ENCODE measurements at places on chromosomes 13 and 19.

GRCh38 chr13:76808927-76809326 lies 77.3 kb downstream of the KCTD12 start:
- DNase-seq = no peak

DNA sequence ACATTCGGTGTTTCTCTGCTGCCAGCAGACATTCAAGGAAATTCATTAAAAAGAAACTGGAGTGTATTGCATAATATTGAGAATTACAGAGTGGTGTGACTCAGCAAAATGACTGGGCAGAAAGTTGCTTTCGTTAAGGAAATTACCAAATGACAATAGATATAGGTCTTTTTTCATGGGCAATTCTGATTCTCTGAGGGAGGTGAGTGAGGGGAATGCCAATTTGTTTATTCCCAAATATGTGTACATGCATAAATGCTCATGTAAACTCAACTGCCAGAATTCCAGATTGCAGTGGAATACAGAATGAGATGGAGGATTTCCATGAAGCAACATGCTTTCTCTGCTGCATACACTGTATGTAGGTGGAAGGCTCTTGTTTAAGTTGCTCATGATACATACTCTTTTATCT lies 1730.1 kb downstream of the SLITRK5 start:
- no peak for DNase-seq

DNA sequence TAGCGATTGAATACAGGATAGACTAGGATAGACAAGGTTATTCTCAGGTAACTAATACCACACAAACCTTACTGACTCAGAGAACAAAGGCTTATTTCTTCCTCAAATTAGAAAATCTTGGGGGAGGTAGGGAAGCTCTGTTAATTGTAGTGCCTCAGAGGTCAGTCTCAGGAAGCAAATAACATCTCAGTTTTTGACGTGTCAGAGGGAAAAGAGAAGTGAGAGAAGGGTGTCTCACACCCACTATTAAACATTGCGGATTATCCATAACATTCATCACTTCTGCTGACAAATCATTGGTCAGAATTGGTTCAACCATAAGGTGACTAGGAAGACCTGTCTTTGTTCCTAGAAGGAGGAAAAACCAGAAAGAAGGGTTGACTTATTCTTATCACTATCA lies 579.4 kb upstream of the MIR17HG start:
- no peak for DNase-seq

GRCh38 chr19:38769635-38770211 lies 3.6 kb downstream of the LGALS7 start:
- DNase-seq = peak; percentile 29

DNA sequence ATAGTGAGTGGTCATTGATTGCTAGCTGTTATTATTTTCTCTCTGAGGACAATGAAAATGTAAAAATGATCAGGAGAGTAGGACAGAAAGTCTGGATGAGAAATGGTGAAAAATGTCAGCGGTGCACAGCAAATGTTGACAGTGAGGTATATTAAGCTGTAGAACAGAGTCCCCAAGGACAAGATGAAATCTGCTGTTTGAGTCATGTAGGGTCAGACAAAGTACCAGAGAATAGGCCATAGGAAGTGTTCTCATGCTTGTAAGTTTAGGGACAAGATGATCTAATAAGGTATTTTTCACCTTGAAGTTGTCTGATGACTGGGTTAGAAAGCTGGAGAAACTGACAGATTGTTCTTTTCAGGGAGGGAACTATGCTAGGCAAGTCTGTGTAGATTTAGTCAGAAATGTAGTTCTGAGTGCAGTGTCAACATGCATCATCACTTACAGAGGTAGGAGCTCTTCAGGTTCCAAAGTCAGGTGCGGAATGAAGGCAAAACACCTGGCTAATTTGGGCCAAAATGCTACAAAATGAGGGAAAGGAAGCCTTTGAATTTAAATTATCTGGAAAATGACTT lies 369.3 kb downstream of the DLEU7 start:
- DNase-seq = no peak

GRCh38 chr13:75256922-75257321 lies 225.0 kb downstream of the TBC1D4 start:
- DNase-seq = no peak

GRCh38 chr13:102127153-102127552 lies 274.7 kb downstream of the FGF14 start:
- no peak for DNase-seq

- no peak for DNase-seq
Observed at GRCh38 chr19:19271828-19272599, 1.1 kb downstream of the TM6SF2 start.

GRCh38 chr13:20667857-20668437 lies 35.6 kb upstream of the IL17D start:
- DNase-seq = peak; percentile 2

GRCh38 chr19:2034729-2035589 lies 16.1 kb downstream of the MKNK2 start:
- DNase-seq = no peak

- DNase-seq = peak; percentile 19
Observed at GRCh38 chr13:102799426-102800144, 666 bp downstream of the BIVM start.

GRCh38 chr13:98332691-98333090 lies 155.6 kb upstream of the RNF113B start:
- DNase-seq = no peak

DNA sequence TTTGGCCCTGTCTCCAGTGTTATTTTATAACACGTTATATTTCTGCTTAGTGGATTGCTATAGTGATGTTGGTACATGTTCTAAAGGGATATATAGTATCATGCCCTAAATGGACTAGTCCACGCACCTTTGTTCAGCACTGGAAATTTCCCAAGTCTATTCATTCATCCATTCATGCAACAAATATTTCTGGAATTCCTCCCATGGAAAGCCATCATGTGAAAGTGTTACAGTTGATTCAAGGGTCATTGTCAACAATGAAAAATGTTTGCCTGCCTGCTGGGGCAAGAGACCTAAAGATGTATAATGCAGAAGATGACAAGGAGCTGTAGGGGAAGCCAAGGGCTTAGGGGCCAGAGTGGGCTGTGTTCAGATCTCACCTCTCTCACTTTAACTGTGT lies 10.8 kb upstream of the HSPH1 start:
- no peak for DNase-seq

DNA sequence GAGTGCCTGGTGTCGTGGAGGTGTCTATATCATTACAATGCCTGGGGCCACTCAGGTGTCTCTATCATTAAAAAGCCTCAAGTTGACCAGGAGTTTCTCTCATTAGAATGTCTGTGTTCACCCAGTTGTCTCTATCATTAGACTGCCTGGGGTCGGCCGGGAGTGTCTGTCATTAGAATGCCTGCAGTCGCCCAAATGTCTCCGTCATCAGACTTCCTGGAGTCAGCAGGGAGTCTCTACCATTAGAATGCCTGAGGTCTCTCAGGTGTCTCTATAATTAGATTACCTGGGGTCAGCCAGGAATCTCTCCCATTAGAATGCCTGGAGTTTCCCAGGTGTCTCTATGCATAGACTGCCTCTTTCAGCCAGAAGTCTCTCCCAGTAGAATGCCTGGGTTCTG lies 1477.6 kb downstream of the UQCRFS1 start:
- DNase-seq = no peak

DNA sequence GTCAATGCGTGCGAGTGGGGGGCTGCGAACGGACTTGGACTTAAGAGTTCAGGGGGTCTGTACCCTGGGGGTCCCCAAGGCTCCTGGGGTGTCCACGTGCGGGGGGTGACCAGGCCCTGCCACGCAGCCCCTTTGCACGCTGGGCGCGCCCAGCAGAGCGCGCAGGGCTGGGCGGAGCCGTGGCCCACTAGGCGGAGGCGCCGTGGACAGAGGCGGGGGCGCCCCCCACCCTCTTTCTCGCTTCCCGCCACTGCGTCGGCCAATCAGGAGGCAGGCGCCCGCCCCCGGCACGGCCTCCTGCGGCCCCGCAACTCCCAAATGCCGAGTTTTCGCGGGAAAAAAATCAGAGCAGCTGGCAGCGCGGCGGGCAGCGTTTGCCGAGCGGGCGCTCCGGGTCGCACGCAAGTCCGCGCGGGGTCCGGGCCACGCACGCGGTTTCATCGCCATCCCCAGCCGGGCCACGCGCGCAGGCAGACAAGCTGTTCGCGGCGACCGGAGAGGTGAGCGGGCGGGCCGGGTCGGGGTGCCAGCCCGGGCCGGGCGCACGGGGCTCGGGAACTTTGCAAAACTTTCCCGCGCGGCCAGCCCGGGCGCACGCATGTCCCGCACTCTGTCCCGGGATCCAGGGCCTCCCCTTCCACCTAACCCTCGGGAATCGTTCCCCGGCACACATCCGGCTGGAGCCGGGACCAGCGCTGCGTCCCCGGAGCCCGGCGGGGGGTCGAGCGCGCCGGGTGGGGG lies at the start of gene UHRF1:
UHRF1 (plus strand) TSS at position 346 of the 741 bp plus-strand sequence. CDS start 1,385 bp downstream, outside the sequence.
- peak; percentile 77 for DNase-seq

DNA sequence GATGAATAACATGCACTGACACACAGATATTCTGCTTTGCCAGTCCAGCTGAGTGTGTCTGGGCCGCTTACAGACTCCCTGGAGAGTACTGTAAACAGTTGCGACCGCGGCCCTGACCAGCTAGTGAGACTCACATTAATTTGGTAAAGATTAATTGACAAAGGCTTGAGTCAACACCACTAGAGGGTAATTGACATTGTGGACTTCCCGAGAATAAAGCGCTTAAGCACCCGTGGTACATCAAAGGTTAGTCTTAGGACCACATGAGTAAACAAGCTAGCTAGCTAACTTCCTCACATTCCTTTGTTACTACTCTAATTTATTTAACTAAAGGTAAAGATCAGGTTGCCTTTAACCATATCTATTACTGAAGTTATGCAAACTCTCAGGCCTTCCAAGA lies 624.4 kb upstream of the ARGLU1 start:
- DNase-seq = no peak

DNA sequence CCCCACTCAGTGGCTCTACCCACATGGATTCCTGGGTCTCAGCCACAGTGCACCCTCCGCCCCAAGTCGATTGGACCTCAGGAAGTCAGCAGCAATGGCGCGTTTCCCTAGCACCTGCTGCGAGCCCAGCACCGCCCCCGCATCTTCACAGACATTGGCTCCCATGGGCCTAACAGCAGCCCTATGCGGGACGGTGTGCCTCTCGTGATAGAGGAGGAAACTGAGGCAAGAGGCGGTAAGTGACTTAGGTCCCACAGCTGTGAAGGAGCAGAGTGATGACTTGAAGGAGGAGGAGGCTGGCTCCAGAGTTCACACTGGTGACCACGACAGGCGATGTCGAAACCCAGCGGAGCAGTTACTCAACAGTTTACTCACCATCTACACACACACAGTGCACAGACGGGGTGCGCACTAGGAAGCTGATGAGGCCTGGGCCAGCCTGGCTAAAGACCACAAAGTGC lies 104.5 kb upstream of the SOX1 start:
- DNase-seq = no peak

GRCh38 chr13:30915691-30916541 lies 9.8 kb downstream of the MEDAG start:
- DNase-seq = peak; percentile 14

- DNase-seq = peak; percentile 45
Observed at GRCh38 chr13:41268764-41269163, 5.4 kb upstream of the MTRF1 start.

DNA sequence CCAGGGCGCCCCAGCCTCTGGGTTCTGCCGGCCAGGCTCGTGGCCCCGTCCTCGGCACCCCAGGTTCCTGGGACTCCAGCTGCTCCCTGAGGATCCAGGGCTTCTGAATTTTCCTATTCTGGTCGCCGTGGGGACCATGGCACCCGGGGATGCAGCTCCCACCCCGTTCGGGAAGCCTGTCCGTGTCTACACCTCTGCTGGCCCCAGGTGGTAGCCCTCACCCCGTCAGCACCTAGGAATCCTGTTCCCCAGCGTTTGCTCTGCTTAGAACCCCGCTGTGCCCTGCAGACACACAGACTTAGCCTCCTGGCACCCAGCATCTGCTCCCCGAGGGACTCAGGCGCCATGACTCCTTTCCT lies 960 bp downstream of the PPFIA3 start:
- DNase-seq = no peak

- no peak for DNase-seq
Observed at GRCh38 chr13:99749271-99750019, 222.1 kb downstream of the ZIC5 start.

- no peak for DNase-seq
Observed at GRCh38 chr13:40123962-40124632, 468.6 kb downstream of the COG6 start.

GRCh38 chr13:50396001-50396400 lies 380.8 kb downstream of the KCNRG start:
- DNase-seq = no peak

- DNase-seq = no peak
Observed at GRCh38 chr19:30877661-30878113, 471.5 kb downstream of the TSHZ3 start.

DNA sequence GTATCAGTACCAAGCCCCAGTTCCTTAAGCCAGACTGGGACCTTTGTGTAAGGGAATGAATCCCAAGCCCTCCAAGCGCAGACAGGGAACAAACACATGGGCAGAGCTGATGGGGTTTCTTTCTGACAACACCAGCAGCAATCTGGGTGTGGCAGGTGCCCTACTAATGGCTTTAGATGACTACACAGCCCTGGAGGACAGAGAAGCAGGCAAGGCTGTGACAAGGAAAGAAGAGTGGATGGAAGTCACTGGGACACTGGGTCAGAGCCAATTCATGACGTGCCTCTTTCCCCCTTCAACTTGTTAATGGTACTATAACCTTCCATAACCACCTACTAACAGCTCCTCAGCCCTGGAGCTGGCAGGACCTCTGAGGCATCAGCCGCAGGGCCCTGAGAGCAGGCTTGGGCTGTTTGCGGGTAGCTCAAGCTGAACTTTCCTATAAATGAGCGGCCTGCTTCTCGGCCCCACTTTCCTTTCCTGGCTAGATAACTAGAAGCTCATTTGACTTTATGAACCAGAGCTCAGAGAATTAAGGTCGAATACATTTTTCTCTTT lies 38.9 kb downstream of the RASL11A start:
- no peak for DNase-seq
